NCI-H345 (cell line): ENCODE measurements at places on chromosomes 11 and 22.
A peak's percentile ranks its signal among the peaks of the same experiment; 100 is the strongest.

- no peak for DNase-seq
Observed at GRCh38 chr11:1817000-1817399, 17.8 kb upstream of the SYT8 start.

- DNase-seq, result peak; percentile 56
Observed at GRCh38 chr11:133227632-133228111, 304.6 kb downstream of the OPCML start.

DNA sequence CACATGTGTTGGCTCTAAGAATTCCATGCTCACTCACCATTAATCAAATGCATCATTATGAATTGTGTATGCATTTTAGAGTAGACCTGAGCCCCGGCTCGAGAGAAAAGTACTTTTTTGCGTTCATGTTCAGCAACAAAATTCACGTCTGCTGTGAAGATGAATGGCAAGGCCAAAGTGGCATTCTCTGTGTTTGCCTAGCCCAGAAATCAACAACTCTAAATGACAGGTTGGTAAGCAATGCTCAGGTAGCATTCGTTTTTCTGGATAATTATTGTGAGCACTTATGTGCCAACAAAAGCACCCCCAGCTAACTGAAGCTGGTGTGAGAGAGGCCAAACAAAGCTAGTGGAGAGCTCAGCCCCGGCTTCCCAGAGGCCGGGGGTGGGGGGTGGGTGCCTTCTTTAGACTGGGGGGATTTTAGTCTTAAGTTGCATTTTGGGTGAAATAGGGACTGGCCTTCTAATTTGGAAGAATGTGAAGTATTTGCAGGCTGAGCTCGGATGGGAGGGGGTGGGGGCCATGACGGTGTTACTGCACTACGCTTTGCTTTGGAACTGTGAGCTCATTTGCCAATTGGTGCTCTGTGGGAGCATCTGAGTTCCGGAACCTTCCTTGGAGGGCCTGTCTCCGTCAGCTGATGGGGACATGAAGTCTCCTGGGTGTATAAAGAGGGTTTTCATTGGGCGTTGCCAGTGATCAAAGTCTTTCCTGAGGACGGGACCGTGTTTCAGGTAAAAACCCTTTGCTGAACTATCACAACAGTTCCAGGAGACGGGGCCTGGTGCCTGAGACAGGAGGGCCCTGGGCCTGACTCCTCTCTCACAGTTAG is 29.0 kb upstream of the ALX4 start:
- no peak for DNase-seq

DNA sequence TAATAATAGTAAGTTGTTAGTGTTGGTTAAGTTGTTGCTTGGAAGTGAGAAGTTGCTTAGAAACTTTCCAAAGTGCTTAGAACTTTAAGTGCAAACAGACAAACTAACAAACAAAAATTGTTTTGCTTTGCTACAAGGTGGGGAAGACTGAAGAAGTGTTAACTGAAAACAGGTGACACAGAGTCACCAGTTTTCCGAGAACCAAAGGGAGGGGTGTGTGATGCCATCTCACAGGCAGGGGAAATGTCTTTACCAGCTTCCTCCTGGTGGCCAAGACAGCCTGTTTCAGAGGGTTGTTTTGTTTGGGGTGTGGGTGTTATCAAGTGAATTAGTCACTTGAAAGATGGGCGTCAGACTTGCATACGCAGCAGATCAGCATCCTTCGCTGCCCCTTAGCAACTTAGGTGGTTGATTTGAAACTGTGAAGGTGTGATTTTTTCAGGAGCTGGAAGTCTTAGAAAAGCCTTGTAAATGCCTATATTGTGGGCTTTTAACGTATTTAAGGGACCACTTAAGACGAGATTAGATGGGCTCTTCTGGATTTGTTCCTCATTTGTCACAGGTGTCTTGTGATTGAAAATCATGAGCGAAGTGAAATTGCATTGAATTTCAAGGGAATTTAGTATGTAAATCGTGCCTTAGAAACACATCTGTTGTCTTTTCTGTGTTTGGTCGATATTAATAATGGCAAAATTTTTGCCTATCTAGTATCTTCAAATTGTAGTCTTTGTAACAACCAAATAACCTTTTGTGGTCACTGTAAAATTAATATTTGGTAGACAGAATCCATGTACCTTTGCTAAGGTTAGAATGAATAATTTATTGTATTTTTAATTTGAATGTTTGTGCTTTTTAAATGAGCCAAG is 2.7 kb downstream of the NEAT1 start:
- DNase-seq, result no peak

- no peak for DNase-seq
Observed at GRCh38 chr11:126698576-126698975, 302.0 kb downstream of the KIRREL3 start.

DNA sequence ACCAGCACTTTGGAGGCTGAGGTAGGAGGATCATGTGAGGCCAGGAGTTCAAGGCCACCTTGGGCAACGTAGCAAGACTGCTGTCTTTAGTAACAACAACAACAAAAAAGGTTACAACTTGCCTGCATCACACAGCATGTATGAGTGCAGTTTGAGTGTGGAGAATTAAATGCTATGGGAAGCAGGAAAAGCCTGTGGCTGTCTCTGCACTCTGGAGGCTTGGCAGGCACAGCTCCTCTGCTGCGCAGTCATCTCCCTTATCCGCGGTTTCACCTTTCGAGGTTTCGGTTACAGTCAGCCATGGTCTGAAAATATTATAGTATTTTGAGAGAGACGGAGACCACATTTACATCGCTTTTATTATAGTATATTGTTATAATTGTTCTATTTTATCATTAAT is 2.9 kb downstream of the MICAL2 start:
- DNase-seq, result no peak

GRCh38 chr11:24356501-24356900 is 140.4 kb upstream of the LUZP2 start:
- DNase-seq, result no peak

DNA sequence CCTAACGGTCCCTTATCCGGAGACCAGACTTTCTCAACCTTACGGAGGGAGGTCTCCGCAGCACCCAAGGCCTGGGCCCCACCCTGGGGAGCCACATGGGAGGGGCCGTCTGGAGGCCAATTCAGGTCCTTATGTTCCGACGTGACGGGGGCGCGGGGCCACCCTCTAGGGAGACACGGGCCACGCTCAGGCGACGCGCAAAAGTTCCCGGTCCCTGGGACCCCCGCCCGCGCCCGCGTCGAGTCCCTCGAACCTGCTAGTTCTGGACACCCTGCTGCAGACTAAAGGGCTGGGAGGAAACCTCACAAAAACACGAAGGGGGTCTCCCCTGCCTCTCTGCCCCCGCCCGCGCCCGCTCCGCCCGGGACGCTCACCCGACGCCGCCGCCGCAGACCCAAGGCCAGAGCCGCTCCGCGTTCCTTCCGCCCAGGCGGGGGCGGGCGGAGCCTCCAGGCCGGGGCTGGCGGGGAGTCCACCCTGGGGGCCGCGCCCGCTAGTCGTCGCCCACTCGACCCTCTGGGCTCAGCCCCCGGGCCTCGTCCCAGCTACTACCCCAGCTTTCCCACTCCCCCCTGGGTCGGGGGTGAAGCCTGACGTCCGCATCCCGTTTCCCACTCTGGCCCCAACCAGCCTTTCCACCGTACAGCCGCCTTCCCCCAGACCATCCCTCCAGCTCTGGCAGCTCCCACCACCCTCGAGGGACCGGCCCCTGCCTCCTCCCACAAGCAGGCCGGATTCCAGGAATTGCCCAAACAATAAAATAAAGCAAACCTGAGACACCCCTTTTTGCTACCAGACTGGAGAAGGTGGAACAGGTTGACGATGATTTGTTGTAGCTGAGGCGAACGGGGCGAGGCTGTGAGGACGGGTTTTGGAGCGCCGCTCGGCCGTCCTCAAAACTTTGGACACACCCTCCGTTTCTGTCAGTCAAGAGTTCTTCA is 2.7 kb downstream of the RNH1 start:
- no peak for DNase-seq

DNA sequence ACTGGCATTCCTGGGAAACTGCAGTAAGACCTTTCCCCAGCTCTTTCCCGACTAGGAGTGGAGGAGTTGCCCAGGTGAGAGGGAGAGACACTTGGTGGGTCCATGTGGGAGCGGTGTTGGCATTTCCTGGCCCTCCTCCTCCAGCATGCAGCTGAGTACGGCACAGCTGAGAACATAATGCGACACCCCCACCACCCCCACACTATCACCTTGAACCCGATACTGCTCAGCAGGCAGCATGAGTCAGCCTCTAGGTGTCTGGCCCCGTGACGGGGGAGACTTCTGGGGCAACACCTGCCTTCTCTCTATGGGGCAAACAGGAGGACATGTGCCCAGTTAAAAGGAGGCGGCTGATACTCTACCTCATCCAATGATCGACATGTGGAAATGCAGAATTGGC is 64.4 kb downstream of the PKNOX2 start:
- no peak for DNase-seq

DNA sequence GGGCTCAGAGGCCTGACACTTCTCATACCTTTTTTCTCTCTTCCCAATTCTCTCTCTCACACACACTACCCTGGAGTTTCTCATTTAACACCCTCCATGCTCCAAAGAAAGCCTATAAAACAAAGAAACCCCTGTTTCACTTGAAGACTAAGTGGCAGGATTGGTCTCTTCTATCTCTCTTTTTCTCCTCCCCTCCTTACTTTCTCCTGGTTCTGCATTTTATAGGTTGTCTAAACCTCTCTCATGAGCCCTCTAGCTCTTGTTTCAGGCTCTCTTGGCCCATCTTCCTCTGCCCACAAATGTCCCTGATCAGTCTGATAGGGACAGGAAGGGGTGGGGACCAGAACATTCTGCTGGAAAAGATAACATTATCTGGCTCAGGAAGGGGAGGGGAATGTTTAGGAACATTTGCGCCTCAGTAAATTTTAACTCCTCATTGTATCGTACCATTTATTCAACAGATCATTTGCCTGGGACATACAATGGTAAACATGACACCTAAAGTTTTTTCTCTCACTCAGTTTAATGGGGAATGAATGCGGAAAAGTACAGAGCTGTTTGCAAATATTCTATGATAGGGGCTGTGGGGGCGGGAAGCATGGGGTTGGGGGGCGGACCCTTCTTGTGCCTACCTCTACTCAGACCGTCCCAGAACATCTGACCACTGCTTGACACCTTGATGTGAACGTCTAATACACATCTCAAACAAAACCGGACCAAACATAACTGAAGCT is 10.8 kb downstream of the CRYBA4 start:
- no peak for DNase-seq

DNA sequence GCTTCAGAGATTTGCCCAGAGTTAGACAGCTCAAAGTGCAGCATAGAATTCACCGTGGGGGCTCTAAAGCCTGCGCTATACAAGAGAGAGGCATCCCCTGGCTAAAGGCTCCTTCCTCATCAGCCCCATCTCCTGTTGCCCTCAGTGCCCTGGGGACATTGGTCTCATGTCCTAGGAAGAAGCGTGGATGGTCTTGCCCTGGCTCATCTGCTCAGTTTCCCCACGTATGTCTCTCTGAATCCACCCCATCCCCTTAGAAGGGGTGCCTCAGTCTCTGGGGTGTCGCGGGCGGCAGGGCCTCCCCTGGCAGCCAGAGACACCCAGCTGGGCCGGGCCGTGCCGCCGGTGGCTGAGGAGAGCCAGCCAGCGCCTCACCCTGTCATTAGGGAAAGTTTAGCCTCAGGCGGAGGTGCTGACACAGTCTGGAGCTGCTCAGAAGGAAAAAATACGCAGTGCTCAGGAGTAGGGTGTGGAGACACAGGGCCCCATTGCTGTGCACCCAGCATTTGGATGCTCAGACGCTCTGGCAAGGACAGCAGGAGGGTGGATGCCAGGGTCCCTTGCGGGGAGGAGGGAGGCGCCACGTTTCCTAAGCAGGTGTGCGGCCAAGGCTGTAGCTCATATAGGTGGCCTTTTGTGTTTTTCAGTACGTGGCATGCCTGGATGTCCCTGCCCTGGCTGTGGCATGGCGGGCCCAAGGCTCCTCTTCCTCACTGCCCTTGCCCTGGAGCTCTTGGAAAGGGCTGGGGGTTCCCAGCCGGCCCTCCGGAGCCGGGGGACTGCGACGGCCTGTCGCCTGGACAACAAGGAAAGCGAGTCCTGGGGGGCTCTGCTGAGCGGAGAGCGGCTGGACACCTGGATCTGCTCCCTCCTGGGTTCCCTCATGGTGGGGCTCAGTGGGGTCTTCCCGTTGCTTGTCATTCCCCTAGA is 1.3 kb downstream of the SLC39A13 start:
- DNase-seq, result no peak

DNA sequence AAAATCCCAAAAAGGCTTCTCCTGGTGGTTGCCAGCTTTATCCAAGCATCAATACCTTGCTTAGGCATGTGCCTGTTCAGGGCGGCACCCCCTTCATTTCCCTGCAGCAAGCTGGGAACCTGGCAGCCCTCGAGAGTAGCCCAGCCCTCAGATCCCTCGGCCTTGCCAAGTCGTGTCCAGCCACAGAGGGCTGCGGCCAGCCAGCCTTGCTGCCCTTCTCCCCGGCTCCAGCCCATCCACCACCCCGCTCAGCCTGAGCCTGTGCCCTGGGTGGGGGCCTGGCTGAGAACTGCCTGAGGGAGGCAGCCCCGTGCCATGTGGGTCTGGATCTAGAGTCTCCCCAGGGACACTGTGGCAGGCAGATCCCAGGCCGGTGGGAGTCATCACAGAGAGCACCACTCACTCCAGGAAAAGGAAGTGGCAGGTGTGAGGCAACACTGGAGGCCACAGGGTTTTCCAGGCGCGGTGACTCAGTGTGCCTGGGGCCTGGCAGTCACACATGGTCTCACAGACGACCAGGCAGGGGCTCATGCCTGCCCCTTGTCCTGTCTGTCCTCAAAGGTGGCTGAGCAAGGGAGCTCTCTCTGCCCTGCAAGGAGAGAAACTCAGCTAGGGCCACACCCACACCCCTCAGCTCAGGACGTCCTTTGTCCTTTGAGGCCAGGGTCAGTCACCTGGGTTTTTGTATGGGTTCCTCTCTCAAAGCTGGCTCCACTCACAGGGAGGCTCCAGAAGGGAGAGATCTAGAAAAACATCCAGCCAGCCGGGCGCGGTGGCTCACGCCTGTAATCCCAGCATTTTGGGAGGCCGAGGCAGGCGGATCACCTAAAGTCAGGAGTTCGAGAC is 12.2 kb upstream of the CDC42BPG start:
- no peak for DNase-seq

DNA sequence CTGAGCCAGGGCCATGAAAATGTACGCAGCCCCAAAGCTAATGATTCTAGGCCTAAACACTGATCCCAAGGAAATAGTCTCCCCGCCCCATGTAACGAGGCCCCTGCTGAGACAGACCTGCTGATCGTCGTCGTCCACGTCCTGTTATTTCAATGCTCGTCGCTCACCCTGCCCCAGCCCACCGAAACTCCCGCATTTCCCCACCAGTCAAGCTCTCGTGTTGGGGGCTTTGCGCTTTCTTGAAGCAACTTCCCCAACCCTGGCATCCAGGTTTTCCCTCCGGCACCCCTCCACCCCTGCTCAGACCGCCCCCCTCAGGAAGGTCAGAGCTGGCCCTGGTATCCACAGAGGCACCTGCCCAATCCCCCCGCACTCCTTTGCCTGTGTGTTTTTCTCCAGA is 58.8 kb upstream of the LINC01488 start:
- DNase-seq, result no peak

GRCh38 chr22:48366591-48366990 is 1461.1 kb downstream of the BRD1 start:
- no peak for DNase-seq

- no peak for DNase-seq
Observed at GRCh38 chr11:67279589-67280340, 9.3 kb upstream of the ANKRD13D start.
